A172 (cell line): ENCODE measurements at places on chromosomes 5 and 9. TPM values are rescaled to one million over a fixed set of nuclear protein-coding genes. Genes with fewer than 3 reads are reported as not detected.

DNA sequence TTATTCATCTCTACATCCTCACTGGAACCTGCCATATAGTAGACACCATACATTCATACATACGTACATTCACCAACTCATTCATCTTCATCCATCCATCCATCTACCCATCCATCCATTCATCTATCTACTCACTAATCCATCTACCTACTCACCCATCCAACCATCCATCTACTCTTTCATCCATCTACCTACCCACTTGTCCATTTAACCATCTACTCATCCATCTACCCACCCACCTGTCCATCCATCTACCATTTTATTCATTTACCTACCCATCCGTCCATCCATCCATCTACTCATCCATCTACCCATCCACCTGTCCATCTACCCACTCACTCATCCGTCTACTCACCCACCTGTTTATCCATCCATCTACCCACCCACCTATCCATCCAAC is 31.9 kb upstream of the LCP2 start:
- no peak for DNase-seq

GRCh38 chr5:9156282-9156681 is 389.6 kb downstream of the SEMA5A start:
- peak; percentile 30 for DNase-seq

DNA sequence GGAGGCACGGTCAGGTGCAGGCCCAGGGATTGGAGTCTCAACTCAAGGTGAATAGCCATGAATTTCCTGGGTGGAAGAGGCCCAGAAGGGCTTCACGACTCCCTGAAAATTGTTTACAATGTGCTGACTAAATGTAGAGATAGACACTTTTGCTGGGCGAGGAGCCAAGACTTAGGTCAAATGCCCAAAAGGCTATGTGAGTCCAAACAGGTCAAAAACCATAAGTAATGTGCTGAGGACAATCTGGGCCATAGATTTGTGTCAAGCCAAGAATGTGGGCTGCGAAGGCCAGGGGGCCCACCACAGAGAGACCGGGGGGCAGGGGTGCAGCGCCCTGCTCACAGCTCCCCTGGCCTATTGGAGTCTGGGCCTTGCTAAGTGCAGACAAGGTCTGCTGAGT is 197.8 kb downstream of the HSPA4 start:
- DNase-seq, result no peak

GRCh38 chr5:111043712-111044506 is 27.6 kb upstream of the TSLP start:
- DNase-seq, result peak; percentile 46

DNA sequence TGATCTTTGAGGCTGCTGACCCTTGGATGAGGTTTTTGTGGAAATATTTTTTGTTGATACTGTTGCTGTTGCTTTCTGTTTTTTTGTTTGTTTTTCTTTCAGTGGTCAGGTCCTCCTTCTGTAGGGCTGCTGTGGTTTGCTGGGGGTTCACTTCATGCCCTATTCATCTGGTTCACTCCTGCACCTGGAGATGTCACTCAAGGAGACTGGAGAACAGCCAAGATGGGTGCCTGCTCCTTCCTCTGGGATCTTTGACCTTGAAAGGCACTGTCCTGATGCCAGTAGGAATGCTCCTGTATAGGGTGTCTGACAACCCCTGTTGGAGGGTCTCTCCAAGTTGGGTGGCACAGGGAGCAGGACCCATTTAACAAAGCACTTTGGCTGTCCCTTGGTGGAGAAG is 67.0 kb upstream of the ACTBL2 start:
- no peak for DNase-seq

DNA sequence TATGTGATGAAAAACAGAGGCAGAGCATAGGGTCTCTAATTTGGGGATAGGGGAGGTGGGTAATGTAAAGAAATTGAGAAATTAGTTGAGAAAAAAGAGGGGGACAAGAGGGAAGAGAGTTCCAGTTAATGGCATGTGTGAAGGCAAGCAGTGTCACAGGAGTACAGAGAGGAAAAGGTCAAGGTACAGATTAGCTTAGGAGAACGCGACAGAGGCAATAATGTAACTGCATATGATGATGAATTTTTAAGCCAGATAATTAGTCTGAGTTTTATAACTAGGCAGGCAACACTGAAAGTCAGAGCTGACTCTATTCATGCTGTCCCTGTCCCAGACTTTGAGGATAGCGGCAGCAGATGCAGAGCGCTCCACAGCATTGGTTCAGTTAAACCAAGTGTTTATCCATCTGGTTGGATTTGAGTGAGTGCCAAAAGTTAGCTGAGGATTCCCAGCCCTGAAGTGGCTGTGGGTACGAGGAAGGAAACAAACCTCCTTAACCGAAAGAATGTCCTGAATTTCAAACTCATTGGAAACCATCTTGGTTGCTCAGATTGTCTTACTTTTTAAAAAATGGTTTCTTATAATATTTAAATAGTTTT is 315.2 kb downstream of the ARHGAP26 start:
- DNase-seq, result no peak

- peak; percentile 82 for DNase-seq
These were observed 67.5 kb downstream of the MAMDC2 start for GRCh38 chr9:70111042-70111602.

GRCh38 chr9:123657941-123658340 is 272.0 kb downstream of the DENND1A start:
- no peak for DNase-seq

DNA sequence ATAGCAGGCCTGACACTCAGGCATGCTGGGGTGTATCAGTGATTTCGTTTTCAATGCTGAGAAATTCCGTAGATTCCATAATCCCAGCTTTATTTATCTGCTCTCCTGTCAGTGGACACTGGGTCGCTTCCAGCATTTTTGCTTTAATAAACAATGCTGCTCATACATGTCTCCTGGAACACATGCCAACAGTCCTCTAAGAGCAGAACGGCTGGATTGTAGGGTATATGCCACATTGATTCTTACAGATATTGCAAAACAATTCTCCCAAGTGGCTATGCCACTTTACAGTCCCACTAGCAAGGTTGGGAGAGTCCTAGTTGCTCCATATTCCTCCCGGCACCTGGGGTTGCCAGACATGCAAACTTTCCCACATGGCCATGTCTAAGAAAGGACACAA is 81.9 kb downstream of the RAPGEF1 start:
- no peak for DNase-seq

GRCh38 chr5:37723162-37723961 is 116.5 kb downstream of the GDNF start:
- DNase-seq, result no peak

DNA sequence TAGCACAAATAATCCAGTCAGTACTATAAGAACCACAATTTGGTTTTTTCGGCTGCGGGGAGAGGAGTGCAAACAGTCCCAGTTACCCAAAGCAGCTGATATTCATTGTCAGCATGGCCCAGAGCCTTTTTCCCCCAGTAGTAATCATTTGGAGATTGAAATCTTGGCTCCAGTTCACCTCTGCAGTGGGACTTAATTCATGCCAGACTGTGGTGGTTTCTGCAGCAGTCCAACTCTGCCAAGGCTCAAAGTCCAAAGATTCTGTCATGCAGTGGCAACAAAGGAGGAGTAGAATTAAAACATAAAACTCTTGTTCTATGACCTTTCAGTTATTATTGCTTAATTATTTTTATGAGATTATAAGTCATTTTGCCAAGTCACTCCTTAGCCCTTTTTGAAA is 25.0 kb upstream of the TRIM36 start:
- no peak for DNase-seq

Gene WDR38
- total RNA-seq, result not detected in 2 replicates

Gene WNK2
- not detected in 2 replicates for total RNA-seq

Gene PCDHGB7
- 14.6 and 15.0 TPM in 2 replicates for total RNA-seq

Gene SCGB3A1
- total RNA-seq, result not detected in 2 replicates

Gene TMEM252
- total RNA-seq, result not detected in 2 replicates

Gene IRX4
- total RNA-seq, result not detected in 2 replicates

Gene PCDHA10
- 0.02 and 0.10 TPM in 2 replicates for total RNA-seq

Gene PCDHA1
- total RNA-seq, result 0.02 TPM in 1 of 2 replicates, not detected in the other

Gene DBN1
- total RNA-seq, result 343 and 354 TPM in 2 replicates
